Glomerular endothelial cell (primary cell): ENCODE measurements at places on chromosomes 13 and 19. TPM values are rescaled to one million over a fixed set of nuclear protein-coding genes. Genes with fewer than 3 reads are reported as not detected.

- DNase-seq, result peak; percentile 45
Measured at GRCh38 chr13:105463011-105463501, 1072.4 kb downstream of the EFNB2 start.

CEACAM1 gene
- total RNA-seq, result 38.8 and 41.5 TPM in 2 replicates

DNA sequence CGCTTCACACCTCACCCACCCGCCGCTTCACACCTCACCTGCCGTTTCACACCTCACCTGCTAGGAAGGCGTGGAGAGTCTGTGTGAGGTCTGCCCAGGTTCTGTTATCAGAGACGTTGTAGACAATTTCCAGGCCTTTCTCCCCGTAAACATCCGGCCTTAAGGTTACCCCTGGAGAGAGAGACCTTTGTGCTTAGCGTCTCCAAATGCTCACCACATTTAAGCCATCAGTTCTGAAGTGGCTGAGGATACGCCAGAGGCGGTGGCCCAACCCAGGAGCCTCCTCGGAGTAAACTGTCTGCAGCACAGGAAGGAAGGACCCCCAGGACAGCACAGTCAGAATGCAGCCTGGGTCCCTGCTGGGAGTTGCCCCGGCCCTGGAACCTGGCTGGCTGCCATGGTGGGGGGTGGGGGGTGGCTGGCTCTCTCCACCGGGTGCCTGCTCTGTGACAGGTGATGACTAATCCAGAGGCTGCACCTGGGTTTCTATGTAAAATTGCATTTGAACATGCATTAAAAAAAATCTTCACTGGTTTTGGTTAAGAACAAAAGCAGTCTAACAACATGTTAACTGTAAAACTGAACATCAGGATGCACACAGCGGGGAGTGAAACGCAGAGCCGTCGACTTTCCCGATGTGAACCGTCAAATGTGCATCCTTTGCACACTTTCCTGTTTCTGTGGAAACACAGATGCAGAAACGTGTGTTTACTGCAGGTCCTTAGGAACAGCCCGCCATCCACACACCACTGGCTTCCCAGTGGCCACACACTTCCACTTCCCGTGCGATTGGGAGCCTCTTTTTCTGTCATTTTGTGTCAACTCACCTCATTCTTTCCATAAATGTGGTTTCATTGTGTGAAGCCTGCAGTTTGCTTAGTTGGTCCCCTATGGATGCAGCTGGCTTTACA is 4.5 kb downstream of the ATP4B start:
- DNase-seq, result no peak

- DNase-seq, result no peak
Measured at GRCh38 chr19:4077800-4078684, 11.3 kb upstream of the ZBTB7A start.

DNA sequence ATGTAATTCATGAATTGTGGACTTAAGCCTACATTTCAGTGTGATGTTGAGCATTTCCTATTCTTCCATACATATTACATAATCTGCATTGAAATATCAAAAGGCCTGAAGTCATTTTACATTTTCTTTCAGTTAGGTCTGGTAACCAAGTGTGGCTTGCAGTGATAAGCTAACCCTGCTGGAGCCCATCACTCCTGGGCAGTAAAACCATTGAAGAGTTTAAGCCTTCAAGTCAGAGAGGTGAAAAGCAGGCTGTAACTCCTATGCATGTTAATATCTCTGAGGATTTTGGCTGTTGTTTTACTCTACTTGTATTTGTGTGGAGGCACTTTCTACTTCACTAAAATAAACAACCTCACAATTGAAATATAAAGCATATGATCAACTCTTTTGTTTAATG is 248.8 kb downstream of the SLITRK5 start:
- no peak for DNase-seq

GRCh38 chr19:42295831-42296525 is 6.0 kb upstream of the PRR19 start:
- DNase-seq, result no peak

GNG7 gene
- total RNA-seq, result 0.19 and 1.3 TPM in 2 replicates

NLRP7 gene
- not detected in 2 replicates for total RNA-seq

DNA sequence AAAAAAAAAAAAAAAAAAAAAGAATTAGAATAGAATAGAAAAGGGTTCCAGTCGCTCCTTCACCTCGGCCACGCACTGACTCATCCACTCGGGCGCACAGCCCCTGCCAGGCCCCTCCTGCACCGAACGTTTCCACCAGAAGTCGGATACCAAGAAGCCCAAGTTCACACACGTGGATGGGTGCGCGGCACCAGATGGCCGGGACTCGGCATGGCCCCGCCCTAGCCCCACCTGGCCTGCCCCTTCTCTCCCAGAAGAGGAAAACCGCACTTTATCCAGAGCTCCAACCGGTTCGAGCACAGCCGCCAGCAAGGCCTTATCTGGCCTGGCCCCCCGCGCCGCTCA is 5.9 kb downstream of the PRR36 start:
- DNase-seq, result no peak

- DNase-seq, result peak; percentile 41
Measured at GRCh38 chr13:20495087-20496023, 30.3 kb downstream of the CRYL1 start.

DLEU7 gene
- total RNA-seq, result not detected in 2 replicates

OR7D2 gene
- 0.35 TPM in 1 of 2 replicates, not detected in the other for total RNA-seq

C19orf85 gene
- total RNA-seq, result not detected in 2 replicates

- no peak for DNase-seq
Measured at GRCh38 chr19:15107061-15108010, at the start of gene SYDE1. Gene SYDE1 (plus strand): TSS chr19:15107401. CDS start chr19:15107434, 33 bp downstream.

OR4F17 gene
- not detected in 2 replicates for total RNA-seq

- no peak for DNase-seq
Measured at GRCh38 chr13:74871369-74872070, 610.4 kb downstream of the TBC1D4 start.

DNA sequence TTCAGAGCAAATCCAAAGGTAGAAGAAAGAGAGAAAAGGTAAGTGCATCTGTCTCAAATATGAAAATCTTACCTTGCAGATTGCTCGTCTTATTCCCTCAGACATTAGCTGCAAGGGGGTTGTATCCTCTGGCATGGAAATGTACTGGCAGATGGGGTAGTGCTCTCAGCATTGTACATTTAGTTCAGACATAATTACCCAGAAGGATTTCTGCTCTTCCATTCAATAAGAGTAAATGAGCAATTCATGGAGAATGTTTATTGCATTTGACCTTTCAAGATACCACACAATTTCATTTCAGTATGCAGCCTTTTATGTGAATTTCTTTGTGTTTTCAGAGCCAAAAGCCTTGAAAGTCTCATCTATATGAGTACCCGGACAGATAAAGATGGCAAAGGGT is 63.8 kb downstream of the SCEL start:
- no peak for DNase-seq

DNA sequence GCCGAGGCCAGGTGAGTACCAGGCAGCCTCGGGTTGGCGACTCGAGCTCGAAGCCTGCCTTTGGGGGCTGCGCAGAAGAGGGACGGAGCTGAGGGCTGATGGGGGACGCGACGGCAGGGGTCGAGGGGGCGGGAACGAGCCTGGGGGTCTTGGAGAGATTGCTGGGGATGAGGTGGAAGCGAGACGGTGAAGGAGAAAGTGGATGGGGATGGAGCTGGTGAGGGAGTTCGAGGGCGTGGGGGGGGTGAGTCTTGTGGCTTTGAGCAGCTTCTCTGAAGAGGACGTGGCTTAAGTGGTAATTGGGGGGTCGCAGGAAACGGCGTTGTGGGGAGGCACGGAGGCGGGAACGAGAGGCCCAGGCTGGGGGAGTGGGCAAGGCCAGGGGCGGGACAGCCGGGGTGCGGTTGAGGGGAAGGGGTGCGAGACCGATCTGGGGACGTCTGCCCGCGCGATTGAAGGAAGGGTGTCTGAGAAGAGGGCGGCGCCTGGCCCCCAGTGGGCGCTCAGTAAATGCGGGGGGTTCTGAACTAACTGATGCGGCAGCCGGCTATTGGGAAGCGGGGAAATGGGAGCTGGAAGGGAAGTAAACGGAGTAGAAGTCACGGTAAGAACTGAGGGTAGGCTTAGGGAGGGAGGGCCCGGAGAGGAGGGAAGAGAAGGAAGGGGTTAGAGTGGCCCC is 426 bp downstream of the MYO9B start:
- no peak for DNase-seq

ZNF534 gene
- total RNA-seq, result not detected in 2 replicates

DNA sequence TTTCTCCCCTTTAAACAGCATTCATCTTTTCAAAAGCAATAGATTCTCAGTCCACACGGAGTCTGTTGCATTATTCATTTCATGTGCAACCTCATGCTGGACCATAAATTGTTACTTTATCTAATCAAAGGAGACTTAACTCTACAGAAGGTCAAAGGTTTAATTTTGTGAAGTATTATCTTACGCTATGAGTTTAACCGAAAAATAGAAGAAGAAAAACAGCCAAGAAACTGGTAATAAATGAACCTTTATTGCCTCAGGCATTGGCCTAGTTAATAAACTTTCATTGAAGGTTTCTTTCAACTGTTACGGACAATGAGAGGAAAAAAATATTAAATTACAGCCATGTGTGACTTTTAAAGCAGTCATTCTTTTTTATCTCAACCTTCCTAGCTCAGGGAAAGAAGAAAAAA is 223.6 kb downstream of the DACH1 start:
- no peak for DNase-seq

PROZ gene
- not detected in 2 replicates for total RNA-seq
